Common myeloid progenitor, CD34-positive (primary cell): ENCODE measurements at places on chromosomes 12 and 14.

GRCh38 chr14:75119056-75119455, 7.8 kb downstream of the NEK9 start:
- DNase-seq = no peak

- DNase-seq = no peak
These were observed 420.8 kb downstream of the CCDC91 start for GRCh38 chr12:28611115-28611435.

GRCh38 chr12:124700810-124701592, 133.6 kb upstream of the NCOR2 start:
- DNase-seq = no peak

GRCh38 chr12:26936559-26937442, 980 bp downstream of the INTS13 start:
- DNase-seq = no peak

- no peak for DNase-seq
These were observed 121.0 kb downstream of the PIK3C2G start for GRCh38 chr12:18382236-18382885.

DNA sequence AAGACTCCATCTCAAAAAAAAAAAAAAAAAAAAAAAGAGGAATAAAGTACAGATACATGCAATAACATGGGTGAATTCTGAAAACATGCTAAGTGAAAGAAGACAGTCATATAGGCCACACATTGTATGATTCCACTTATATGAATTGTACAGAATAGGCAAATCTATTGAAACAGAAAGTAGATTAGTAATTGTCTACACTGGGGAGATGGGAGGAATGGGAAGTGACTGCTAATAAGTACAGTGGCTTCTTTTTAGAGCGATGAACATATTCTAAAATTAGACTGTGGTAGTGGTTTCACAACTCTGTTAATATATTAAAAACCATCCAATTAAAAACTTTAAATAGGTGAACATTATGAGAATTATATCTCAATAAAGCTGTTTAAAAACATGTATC, 74.4 kb downstream of the ANKS1B start:
- DNase-seq = no peak

DNA sequence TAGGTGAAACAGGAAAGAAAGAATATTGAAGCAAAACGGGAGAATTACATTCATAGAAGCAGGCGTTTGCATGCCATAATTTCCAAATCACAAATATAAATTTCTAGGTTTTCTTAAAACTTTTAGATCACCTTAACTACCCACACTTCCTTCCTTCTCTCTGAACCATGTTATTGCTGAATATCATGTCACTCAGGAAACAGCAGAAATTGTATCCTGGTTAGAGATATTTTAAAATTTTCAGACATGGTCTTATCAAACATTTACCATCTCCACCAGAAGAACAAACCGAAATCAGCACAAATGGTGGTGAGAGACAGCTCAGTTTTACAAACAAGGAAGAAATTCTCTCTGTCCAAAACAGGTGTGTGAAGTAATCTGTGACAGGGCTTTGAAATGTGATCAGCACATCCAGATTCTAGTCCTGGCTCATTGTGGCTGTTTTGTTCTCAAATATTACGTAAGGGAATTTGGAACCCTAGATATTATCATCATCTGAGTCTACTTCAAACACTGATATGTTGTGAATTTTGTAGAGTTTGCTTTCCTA, 16.3 kb downstream of the TESPA1 start:
- no peak for DNase-seq

DNA sequence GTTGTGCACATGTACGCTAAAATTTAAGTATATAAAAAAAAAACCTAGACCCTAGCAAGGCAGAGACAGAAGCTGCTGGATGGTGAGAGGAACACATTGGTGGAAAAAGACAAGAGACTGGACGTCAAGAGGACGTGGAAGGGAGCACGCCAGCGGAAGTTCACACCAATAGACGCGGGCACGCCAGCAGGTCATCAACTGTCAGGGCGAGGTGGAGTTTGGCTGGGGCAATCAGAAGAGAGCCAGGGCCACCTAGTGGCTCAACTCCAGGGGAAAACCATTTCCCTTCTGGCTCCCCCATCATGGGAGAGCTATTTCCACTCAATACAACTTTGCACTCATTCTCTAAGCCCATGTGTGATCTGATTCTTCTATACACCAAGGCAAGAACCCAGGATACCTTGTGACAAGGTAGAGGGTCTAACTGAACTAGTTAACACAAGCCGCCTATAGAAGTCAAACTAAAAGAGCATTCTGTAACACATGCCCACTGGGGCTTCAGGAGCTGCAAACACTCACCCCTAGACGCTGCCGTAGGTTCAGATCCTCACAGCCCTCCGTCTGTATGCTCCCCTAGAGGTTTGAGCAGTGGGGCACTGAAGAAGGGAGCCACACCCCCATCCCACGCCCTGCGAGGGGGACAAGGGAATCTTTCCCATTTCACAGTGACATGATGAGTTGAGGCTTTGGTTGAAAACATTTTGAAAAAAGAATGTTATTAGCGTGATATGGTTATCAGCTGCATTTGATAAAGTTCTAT, 702.7 kb downstream of the TMTC2 start:
- DNase-seq = peak; percentile 17

DNA sequence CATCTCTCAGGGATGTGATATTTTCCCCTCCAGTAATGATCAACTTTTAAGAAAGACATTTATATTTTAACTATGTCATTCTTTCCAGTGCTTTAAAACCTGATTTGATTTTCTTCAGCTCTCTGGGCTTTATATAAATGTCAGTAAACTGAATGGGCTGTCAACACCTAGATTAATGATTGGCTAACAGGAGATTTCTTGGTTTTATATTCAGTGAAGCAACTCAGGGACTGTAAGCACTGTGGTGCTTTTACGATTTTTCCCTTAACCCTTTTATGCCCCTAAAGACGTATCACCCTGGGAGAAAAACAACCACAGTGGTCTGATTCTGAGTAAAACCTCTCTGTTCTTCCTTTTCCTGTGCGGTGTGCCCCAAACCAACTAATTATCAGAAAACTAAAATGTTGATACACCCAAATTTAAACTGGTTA, 38.0 kb downstream of the PTGER2 start:
- no peak for DNase-seq

DNA sequence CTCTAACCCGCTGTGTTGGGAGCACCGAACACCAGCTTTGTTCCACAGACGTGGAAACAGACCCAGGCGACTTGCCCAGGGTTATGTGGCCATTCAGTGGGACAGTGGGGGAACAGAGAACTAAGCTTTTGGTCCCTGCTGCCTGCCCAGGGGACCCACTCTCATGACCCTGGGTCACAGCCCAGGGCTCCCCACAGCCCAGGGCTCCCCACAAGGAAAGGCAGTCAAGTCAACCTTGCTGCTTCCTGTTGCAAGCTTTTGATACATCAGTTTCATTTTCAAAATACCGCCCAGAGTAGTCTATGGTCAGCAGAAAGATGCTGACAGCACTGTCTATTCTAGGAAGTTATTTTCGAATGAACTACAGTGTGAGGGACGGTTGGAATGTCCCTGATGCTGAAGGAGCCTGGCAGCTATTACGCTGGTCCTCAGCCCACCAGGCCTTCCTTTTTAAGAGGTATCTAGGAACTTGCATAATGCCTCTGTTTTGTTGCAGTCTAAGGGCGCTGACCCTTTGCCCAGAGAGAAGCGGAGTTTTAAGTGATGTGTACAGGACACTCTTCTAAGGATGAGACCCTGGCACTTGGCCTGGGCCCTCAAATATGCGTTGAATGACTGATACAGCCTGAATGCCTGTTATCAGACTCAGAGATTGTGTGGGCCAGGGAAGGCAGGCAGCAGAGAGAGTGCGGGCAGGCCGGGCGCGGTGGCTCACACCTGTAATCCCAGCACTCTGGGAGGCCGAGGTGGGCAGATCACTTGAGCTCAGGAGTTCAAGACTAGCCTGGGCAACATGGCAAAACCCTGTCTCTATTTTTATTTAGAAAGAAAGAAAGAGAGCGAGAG, 12.6 kb upstream of the TTC7B start:
- DNase-seq = peak; percentile 51

- DNase-seq = no peak
These were observed 14.6 kb downstream of the MEG3 start for GRCh38 chr14:100840286-100841065.

- DNase-seq = peak; percentile 66
These were observed 37.7 kb upstream of the TXNRD1 start for GRCh38 chr12:104177663-104178501.

GRCh38 chr14:25049093-25049567, 817 bp downstream of the STXBP6 start:
- no peak for DNase-seq

DNA sequence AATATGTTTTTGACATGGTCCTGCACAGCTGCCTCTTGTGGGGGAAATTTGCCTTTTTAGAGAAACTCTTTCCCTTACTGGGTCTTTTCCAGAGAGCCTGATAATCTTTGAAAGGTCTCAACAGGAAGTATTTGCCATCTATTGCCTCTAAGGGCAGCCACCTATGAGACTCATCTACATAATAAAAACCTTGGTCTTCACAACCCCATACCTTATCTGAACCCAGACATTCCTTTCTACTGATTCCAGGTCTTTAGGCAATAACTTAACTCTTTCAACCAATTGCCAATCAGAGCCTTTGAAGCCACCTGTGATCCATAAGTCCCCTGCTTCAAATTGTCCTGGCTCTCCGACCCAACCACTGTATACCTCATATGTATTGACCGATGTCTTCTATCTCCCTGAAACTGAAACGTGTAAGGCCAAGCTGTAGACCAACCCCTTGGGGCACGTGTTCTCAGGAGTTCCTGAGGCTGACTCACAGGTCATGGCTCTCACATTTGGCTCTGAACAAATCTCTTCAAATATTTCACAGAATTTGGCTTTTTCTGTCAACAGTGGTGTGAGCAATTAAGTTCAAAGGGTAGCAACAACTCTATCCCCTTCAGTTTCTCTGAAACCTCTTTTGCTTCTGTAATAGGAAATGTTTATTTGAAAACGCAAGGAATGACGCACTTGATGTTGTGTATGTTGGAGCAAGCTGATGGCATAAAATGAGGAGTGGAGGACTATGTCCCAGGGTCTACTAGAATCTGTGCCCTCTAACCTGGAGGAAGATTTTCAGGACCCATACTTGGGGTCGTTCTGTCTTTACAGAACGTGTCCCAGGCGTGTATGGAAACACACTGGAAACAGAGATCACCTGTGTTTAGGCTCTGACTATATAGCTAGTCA, 49.2 kb upstream of the EIF5 start:
- DNase-seq = no peak

DNA sequence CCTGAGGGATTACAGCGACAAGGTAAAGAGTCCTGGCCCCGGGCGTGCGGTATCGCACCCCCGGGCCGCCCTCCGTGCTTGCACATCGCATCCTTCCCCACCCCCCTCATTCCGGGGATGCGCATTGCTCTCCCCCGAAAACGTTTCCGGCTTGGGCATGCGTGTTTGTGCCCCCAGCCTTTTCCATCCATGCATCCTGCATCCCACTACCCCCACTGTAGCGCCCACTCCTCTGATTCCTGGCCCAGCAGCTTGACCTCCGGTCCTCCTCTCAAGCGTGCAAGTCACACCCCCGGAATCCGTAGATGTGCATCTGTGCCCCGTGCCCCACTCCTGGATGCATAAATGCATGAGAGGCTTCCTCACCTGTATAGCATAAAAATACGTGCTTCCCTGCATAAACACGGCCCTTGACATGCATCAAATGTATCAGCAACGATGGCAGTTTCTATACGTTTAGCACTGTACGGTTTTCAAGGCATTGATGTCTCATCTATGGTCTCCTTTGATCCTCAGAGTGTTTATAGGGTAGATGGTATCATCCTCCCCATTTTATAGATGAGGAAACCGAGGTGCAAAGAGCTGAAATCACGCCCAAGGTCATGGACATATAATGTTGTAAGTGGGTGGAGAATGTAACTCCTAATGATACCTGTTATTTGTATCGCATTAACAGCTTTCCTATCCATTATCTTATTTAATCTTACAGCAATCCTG, 484 bp downstream of the RIC8B start:
- peak; percentile 15 for DNase-seq

DNA sequence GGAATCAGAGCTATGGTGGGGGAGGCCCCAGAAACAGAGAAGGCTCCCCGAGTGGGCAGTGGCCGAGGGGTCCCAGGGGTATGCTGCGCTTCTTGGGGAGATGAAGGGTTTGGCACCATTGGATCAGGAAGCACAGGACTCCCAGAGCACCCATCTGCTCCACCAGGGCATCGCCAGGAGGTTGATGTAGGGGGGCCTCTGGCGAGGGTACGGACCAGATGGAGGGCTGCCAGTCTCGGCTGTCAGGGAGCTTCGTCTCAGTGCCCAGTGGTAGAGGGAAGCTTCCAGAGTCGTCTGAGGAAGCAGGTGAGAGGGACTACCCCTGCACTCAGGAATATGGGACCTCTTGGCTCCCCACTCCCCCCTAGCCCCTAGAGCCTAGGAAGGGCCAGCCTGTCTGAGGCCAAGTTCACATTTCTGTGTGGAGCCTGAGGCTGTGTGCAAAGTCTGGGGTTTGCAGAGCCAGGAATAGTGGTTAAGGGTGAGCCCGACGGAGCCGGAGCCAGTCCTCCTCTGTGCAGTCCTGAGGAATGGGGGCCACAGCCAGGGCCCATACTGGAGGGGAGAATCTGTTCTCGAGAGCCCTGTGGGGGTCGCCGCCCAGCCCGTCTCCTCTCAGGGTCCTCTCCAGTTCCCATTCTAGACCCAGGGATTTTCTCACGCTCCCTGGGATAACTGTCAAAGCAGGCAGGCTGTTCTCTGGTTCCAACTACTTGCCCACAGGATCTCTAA, 10.2 kb downstream of the SLC48A1 start:
- DNase-seq = no peak
